Foreskin keratinocyte (primary cell): ENCODE measurements at places on chromosomes 11 and 22. TPM values are rescaled to one million over a fixed set of nuclear protein-coding genes. Genes with fewer than 3 reads are reported as not detected.

DNA sequence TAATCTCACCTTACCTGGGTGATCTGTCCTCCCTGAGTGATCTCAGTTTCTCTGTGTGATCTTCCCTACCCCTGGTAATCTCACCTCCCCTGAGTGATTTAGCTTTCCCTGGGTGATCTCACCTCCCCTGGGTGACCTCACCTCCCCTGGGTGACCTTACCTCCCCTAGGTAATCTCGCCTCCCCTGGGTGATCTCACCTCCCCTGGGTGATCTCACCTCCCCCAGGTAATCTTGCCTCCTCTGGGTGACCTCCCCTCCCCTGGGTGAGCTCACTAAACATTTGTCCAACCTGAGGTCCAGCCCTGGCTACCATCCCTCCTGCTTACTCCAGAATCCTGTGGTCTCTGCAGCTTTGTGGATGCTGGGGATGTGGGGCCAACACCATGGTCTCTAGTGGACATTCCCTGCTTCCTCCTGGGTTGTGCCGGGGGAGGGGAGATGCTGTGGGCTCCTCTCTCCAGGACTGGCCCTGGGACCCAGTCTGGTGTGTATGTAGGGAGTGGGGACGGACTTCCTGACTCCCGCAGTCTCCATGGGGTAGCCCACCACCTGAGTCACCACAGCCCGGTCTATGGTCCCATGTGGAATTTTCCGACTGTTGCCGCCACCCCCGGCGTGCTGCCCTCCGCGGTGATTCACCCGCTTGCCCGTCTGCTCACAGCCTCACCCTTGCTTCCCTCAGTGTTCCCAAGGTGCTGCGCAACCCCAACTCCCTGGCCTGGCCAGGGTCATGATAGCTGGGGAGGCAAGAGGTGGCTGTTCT lies 9.9 kb downstream of the LSP1 start:
- no peak for DNase-seq

DNA sequence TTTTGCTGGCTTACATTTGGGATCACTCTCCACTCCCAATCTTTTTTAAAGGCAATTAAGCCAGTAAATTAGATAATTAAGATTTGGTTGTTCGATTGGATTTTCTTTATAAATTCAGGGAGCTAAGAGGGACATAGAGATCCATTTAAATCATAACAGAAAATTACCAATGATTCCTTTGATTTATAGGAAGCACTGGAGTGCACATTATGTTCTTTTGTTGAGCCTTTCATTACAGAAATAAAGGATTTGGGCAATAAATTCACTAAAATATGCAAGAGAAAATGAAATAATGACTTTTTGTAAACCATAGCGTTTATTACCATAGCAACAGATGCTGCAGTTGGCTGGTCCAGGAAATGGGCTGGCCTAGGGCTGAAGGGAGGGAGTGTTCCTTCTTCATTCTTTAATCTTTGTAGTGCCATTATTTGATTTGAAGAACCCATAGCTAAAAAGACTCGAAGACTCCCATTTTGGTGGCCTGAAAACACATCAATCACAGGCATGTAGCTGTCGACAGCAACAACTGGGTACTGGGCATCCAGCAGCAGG lies 73.0 kb downstream of the C2CD3 start:
- no peak for DNase-seq

The RAB3IL1 gene
- 0.31 and 0.35 TPM in 2 replicates for total RNA-seq

The BACE1-AS gene
- total RNA-seq: 3.6 and 3.9 TPM in 2 replicates

DNA sequence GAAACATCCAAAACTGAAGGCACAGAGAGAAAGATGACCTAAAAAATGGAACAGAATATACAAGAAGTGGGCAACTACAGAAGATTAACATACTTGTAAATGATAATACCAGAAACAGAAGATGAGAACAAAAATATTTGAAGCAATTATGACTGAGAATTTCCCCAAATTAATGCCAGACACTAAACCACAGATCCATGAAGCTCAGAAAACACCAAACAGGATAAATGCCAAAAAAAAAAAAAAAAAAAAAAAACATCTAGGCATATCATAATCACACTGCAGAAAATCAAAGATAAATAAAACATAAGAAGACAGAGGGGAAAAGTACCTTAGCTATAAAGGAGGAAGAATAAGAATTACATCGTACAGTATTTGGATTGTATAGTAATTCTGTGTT lies 65.3 kb downstream of the JAM3 start:
- no peak for DNase-seq

The OR52I2 gene
- total RNA-seq: not detected in 2 replicates

The MRGPRX4 gene
- total RNA-seq: not detected in 2 replicates
